ENCODE measurements at places on chromosomes 16 and 17.

DNA sequence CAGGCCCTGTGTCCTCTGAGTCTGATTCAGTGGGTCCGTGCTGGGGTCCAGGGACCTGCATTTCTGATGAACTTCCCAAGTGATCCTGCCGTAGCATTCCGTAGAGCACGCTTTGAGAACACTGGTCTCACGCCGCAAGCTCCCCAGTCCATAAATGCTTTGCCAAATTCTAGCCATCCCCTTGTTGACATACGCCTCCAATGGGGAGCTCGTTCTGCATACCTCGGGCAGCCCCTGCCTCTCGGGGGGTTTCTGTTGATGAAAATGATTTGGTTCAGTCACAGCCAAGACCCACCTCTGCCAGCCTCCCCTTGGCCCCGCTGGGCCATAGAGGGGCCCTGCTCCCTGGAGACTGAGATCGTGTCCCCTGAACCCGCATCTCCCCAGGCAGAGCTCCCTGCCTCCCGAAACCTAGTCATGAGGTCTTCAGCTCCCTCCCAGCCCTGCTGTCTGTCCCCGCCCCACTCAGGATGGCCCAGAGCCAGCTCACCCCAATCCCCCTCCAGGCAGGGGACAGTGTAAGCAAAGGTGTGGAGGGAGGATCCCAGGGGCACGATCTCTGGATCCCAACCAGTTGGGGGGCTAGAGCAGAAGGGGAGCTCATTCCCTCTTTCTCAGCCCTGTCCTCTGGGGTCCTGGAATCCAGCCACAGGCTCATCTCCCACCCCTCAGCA is 16.2 kb upstream of the SPNS2 start:
- DNase-seq: no peak

- no peak for DNase-seq
These were observed 1.3 kb upstream of the SENP3 start for GRCh38 chr17:7560172-7561027.

GRCh38 chr17:27315322-27315721 is 21.4 kb downstream of the WSB1 start:
- DNase-seq: no peak

GRCh38 chr16:87954361-87954760 is 3.1 kb downstream of the BANP start:
- DNase-seq: no peak

DNA sequence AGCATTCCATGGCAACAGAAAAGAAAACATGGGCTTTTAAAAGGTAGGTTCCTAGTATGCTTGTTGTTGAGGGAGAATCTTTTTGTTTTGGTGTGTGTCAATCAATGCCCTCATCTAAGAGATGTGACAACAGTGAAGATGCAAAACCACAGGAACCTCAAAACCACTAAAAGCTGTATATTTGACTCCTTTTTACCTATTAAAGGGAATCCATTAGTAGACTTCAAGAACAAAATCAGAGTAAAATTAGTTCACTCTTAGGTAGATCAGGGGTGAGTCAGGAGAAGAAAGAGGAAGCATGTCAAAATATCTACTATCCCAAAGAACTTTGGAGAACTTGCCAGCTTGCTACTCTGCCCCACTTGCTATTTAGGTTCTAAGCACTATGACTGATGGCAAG is 89.1 kb downstream of the CDK5R1 start:
- DNase-seq: no peak

DNA sequence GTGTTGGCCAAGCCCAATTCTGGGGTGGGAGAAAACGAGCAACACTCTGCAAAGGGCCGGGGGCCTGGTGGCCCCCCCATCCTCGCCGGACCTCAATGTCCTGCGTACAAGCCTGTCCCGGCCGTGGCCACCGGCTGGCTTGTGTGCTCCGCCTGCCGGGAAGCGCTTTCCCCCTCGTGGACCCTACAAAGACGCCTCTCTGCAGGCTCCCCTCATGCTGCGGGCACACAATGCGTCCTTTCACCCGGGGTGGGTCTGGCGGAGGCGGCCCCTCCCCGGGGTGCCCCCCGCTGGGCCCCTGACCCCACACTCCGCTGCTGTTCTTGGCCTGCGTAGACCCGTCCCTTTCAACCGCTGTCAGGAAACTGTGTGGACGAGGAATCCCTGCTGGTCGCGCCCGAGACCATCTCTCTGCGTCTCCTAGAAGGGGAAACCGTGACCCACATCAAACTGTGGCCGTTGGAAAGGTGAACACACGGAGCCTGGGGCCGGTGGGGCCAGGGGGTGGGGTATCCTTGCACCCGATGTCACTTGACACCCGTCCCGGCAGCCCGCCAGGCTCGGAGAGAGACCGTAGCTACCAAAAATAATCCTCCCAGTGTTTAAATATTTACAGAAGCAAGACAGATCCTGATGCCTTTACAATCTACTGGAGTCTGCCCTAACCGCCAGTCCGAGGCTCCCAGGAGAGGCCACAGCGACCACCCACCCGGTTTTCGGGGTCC is 43.6 kb downstream of the TBC1D16 start:
- no peak for DNase-seq

- no peak for DNase-seq
These were observed 9.8 kb upstream of the TBX2 start for GRCh38 chr17:61389670-61390478.

- no peak for DNase-seq
These were observed 63.0 kb downstream of the BAIAP2 start for GRCh38 chr17:81097943-81098308.

GRCh38 chr16:14302031-14302398 is 230.9 kb downstream of the MRTFB start:
- peak; percentile 86 for DNase-seq

DNA sequence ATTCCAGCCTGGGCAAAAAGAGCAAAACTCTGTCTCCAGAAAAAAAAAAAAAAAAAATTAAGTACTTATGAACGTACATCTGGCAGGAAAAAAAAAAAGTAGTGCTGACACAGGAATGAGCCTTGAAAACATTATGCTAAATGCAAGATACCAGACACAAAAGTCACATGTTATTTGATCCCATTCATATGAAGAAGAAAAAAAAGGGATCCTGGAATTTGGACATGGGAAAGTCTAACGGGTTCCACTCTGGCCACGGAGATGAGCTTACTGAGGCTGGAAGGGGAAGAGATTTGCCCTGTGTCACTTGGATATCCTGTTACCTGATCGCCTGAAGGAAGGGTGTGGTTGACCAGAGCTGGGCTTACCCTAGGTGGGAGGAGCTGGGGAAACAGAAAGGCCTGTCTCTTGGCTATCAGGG is 251.9 kb downstream of the PARN start:
- no peak for DNase-seq

- DNase-seq: no peak
These were observed 15.5 kb downstream of the UNKL start for GRCh38 chr16:1398826-1399581.

- no peak for DNase-seq
These were observed 9.2 kb upstream of the UBALD2 start for GRCh38 chr17:76255801-76256429.

DNA sequence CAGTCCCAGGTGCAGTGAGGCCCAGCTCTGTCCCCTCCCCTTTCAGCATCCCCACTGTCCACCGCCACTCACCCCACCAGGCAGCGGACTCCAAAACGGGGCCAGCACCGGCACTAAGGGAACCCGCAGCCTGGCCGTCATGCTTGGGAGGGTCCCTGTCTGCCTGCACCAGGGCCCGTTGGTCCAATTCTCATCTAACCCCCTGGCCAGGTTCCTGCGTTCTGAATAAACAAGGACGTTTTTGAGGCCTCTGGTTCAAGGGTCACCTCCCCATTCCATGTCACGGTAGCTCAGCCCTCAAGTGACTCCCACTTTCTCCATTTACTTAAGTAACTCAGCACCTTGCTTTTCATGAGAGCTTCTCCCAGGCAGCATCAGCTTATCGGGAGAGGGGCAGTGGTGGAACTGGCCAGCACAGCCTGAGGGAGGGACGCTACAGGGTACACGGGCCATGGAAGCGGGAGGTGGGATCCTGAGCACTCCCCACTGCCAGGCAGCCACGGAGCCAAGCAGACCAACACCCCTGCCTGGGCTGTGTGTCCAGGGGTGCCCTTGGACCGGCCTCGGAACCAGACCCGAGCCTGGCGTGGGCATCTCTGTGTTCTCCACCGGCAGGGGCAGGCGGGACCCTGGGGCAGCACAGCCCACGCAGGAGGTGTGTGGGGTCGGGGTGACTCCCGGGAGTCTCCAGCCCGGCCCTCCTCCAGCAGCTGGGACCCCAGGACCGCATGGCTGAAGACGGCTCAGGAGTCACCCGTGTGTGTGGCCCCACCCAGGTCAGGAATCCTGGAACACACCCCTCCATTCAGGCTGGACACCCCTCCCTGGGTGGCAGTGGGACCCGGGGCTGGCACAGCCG is 74.9 kb upstream of the GNG13 start:
- no peak for DNase-seq

- no peak for DNase-seq
These were observed at the start of gene PRSS21 for GRCh38 chr16:2816751-2817339. TSS of gene PRSS21 (plus strand) at chr16:2817237. CDS start at chr16:2817269, 32 bp downstream.

DNA sequence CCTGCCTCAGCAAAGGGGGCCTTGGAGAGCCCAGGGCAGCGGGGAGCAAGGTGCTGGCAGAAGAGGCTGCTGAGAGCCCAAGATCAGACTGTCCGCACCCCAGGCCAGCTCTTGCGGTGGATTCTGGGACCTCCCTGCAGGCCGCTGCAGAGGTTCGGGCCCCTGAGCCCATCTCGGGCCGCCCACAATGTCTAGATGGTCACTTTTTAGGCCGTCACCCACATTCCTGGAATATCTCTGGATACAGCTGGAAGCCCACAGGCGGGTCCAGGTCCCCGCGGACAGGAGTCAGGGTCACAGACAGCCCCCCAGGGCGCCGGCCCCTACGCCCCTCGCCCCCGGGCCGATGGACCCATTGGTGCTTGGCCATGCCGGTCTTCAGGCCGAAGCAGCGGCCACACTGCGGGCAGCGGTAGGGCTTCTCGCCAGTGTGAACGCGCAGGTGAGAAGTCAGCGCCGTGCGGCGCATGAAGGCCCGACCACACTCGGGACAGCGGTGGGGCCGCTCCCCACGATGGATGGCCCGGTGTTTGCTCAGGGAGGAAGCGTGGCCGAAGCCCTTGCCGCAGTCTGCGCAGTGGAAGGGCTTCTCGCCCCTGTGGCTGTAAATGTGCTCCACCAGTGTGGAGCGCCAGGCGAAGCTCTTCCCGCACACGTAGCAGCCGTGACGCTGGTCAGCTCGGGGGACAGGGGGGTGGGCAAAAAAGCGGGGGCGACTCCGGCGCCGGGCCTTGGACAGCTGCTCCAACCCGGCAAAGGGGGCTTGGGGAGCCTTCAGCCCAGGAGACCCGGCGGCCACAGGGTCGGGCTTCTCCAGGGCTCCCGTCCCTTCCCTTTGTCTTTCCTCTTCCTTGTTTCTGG is 2.1 kb downstream of the ZNF747 start:
- no peak for DNase-seq

DNA sequence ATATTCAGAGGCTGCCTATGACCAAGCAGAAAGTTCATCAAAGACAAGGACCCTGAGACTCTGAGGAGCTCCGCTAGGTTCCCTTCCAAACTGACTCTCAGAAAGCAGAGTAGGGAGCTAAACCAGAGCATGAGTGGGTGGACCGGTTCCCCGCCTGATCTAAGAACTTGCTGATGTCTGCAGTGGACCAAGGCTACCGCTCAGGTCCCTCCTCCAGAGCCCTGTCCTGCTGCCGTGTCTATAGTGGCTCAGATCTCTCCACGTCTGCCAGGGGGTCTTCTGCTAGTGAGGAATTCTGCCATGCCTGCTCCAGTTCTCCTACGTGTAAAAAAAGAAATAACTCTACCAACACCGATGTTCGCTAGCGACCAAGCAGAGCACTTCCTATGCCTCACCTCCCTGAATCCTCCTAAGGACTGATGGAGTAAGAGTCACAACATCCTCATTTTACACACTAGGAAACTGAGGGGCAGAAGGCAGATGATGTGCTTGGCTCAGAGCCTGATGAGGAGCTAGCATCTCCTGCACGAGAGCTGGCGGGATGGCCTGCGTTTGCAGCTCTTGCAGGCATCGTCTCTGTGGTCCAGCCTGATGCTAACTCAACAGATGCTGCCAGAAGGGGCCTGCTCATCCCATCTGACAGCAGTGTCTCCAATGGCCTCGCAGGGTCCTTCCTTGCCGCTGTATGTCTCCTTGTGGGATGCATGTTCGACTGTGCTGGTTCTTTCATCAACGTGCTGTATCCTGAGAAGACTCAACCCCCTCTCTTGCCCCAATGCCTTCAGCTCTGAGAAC is 265.5 kb downstream of the C16orf95 start:
- DNase-seq: no peak

GRCh38 chr17:38751144-38751807 is 1.3 kb upstream of the PSMB3 start:
- no peak for DNase-seq
